ENCODE measurements at places on chromosomes 16 and 17.

GRCh38 chr16:84854759-84855158 lies 35.0 kb downstream of the CRISPLD2 start:
- no peak for DNase-seq

DNA sequence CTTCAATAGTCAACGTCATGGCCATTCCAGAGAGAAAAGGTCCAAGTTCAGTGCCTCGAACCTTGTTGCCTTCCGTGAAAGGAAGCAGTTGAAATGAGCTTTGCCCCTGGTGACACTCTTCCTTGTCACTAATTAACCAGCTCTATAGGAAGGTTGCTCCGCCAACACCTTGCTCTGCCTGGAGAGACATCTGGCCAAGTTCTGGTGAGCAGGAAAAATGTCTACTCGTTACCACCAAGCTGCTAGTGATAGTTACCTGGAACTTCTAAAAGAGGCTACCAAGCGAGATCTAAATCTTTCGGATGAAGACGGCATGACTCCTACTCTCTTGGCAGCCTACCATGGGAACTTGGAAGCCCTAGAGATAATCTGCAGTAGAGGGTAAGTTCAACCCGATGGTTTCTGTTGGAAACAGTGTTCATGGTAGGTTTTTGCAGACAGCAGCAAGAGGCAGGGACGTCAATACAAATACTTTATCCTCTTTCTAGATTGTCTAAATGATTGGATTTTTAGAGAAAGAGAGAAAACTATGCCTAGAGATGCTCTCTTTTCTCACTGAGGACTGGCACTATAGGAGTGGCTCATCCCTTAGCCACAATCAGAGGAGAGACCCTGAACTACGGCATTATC lies at the start of gene ANKS4B:
ANKS4B (plus strand) TSS at position 179 of the 630 bp plus-strand sequence; CDS start at position 218, 39 bp downstream.
- DNase-seq: no peak

- DNase-seq: no peak
Observed at GRCh38 chr16:1196494-1196893, 28.6 kb downstream of the TPSG1 start.

GRCh38 chr16:20359997-20360396 lies 7.5 kb upstream of the UMOD start:
- DNase-seq: peak; percentile 7

GRCh38 chr17:30000755-30001257 lies 59.4 kb downstream of the EFCAB5 start:
- DNase-seq: no peak

- no peak for DNase-seq
Observed at GRCh38 chr17:77256710-77257109, 115.9 kb downstream of the SEC14L1 start.

GRCh38 chr16:11423315-11424117 lies 78.3 kb downstream of the RMI2 start:
- DNase-seq: no peak

GRCh38 chr17:42518046-42518754 lies 17.8 kb upstream of the NAGLU start:
- DNase-seq: no peak

DNA sequence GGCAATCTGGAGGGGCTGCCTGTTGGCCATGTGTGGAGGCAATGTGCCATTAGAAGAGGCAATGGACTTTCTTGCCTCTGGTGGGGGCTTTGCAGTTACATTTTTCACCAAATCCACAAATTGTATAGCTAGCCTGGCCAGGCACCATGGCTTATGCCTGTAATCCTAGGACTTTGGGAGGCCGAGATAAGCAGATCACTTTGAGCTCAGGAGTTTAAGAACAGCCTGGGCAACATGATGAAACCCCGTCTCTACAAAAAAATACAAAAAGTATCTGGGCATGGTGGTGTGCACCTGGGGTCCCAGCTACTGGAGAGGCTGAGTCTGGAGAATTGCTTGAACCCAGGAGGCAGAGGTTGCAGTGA lies 2.7 kb upstream of the RNF112 start:
- DNase-seq: no peak

DNA sequence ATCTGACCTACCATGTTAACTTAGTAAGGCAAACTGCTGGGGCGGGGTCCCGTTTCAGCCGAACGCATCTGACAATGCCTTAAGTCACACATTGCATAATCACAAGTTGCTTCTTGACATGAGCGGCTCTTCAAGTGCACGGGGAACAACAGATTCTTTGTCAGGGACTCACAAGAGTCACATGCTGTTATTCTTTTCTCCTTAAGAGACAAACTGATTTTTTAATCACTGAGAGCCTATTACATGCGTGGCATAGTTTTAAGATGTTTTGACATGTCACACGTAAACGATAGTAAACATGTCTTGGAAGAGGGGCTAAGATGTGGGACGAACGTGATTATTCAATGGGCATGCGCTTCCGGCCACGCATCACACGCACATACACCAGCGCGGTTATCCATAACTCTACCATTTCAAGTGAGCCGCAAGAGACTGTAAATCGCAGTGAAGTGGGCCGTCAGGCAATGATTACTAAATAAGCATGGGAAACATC lies 63.4 kb downstream of the ADCY9 start:
- no peak for DNase-seq

DNA sequence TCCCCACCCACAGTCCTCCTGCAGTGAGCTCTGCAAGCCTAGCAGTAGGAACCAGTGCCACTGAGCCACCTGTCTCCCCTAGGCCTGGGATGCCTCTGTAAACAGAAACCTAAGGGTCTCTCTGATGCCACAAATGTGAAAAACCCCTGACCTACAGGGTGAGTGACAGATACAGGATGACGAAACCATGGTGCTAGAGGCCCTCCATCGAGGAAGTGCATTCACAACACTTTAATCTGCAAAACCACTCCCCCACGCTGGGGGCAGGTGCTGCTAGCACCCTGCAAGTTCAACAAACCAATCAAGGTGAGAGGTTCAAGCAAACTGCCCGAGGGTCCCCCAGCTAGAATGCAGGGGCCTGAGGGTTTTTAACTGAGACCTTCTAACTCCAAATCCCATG lies 59.5 kb downstream of the CDYL2 start:
- peak; percentile 11 for DNase-seq

DNA sequence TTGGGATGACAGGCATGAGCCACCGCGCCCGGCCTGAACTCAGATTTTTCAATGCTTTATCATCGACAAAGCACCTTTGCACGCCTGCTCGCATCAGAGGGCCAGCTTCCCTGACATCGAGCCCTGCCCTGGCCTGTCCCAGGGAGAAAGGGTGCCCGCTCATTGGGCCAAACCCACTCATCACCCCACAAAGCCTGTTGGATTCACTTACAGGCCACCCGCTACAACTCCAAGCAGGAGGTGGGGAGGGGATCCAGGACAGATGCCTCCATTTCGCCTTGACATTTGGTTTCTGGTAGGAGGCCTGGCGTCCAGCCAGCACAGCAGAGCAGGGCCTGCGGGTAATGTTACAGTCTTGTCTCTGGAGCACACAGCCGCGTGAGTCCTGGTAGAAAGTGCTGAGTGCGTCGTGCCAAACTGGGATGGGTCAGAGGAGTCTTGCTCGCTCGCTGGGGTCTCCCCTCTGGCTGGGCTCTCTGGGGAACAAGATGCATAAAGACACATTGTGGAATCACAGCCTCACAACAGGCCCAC lies 19.8 kb downstream of the SMTNL2 start:
- no peak for DNase-seq

DNA sequence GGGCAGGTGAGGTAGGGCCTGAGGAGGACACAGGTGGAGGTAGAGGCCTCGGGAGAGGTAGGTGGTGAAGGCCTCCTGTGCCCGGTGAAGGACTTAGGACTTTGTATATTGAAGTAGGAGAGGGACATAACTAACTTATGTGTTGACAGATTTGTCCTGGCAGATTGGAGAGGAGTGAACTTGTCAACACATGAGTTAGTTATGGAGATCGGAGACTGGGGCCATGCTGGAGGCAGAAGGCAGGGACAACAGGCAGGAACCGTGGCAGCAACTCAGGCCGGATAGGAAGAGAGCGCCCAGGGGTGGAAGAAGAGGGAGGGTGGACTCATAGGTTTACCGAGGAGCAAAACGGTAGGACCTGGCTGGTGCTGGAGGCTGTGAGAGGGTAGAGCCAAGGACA lies 18.4 kb downstream of the GLP2R start:
- DNase-seq: no peak

DNA sequence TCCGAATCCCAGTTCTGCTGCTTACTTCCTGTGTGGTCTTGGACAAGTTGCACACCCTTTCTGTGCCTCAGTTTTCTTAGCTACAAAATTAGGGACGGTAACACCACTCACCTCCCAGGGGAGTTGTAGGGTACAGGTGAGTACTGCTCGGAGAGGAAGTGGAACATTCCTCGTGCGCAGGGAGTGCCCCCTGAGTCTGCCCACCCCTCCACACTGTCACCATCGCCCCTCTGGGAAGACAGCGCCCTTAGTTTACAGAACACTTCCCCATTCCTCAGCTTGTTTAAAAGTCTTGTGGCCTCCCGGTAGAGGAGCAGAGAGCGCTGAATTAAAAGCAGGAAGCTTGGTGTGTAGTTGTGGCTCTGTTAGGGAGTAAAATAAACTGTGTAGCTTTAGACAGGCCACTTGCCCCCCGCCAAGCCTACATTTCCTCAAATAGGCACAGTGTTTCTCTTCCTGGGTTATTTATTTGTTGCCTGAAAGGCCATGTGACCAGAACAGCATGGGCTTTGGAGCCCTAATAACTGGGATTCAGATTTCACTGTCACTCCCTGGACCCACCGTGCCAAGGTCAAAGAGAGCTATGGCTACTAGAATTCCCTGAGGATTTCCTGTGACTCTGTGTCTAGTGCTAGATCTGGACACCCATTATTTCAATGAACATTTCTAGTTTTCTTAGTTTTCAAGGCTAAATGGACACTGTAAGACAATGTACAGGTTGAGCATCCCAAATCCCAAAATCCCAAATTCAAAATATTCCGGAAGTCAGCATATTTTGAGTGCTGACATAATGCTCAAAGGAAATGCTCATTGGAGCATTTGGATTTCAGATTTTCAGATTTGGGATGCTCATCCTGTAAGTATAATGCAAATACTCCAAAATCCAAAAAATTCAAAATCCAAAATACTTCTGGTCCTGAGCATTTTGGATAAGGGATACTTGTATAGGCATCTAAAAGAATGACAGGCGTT lies 372.5 kb downstream of the SNX29 start:
- no peak for DNase-seq

DNA sequence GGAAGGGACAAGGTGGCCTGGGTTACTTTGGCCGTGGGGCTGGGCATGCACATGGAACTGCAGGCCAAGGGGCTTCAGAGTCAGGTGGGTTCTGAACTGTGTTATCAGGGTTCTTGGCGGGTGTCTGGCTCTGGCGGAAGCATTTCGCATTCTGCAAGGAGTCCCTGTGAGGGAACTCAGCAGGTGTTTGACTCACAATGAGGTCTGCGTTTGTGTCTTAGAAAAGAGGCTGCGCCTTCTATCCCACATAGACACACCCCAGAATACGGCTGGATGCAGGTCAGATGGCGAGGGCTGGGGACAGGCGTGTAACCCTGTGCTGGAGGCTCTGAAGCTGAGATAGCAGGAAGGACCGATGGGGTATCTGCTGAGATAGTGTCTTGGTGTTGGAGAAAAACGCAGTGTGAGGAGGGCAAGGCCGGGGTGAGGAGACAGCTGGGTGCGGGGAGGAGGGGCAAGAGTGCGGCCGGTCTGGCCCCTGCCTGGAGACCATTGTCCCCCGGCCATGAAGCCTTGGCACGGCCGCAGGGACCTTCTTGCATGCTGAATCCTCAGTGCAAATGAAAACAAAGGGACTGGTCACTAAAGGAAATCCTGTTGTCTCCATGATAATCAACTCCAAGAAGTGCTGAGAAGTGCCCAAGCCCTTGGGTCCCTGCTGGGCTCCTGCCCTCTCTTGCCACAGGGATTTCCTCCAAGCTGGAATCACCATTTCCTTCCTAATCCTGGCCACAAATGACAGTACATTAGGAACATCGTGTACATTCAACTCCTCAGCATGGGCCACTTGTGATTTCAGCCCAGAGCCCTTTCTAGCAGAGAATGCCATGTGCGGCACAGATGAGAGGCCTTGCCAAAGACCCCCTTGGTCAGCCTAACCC lies 22.8 kb upstream of the MTSS2 start:
- DNase-seq: no peak

- no peak for DNase-seq
Observed at GRCh38 chr17:8889458-8890210, 22.2 kb upstream of the PIK3R6 start.

DNA sequence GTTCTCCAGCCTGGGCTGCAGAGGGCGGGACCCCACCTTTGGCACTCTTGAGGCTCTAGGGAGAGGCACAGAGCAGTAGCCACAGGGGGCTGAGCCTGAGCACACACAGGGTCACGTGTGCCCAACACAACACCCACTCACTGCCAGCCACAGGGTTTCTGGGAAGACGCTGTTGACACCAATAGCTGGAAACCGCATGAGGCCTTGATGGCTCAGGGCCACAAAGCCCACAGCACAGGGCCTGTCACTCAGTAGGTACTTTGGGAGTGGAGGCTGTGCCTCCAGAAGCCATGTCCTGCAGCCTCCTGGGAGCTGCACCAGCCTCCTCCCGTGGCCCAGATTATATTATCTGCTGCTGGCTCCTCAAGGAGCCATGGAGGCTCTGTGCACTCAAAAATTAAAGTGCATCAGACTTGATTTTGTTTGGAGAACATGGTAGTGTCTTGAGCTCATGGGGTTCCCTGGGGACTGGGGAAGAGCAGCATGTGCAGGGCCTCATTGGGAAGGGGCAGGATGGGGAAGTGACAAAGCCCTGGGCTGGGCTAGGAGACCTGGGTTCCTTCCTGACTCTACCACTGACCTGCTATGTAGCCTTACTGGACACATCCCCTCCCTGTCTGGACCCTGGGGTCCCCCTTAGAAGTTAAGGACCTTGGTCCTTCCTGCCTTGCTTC lies 12.5 kb upstream of the SREBF1 start:
- DNase-seq: peak; percentile 96

- DNase-seq: no peak
Observed at GRCh38 chr17:80816241-80817103, 175.2 kb upstream of the CHMP6 start.

GRCh38 chr17:8116776-8117175 lies 1.5 kb downstream of the ALOXE3 start:
- no peak for DNase-seq

DNA sequence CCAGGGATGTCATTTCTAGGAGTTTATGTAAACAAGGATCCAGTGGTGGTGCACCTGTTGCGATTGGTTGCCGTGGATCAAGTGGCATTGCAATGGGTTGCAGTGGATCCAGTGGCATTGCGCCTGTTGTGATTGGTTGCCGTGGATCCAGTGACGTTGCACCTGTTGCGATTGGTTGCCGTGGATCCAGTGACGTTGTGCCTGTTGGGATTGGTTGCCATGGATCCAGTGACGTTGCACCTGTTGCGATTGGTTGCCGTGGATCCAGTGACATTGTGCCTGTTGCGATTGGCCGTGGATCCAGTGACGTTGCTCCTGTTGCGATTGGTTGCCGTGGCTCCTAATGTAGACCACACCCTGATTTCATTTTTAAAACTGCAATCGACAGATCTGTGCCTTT lies 56.2 kb upstream of the CRISPLD2 start:
- no peak for DNase-seq

- no peak for DNase-seq
Observed at GRCh38 chr16:60763869-60764268, 1272.4 kb downstream of the CDH8 start.

GRCh38 chr17:19673623-19674022 lies 25.1 kb downstream of the ALDH3A2 start:
- no peak for DNase-seq

GRCh38 chr17:73394512-73395450 lies 83.0 kb upstream of the CDC42EP4 start:
- DNase-seq: no peak

- no peak for DNase-seq
Observed at GRCh38 chr17:82869536-82869935, 29.7 kb upstream of the ZNF750 start.

- DNase-seq: no peak
Observed at GRCh38 chr16:79571065-79571902, 29.3 kb downstream of the MAF start.

Measured in activated naive CD4-positive, alpha-beta T cell treated with anti-CD3 and anti-CD28 coated beads for 36 hours (primary cell).